ENCODE measurements at places on chromosomes 12 and 14. TPM values are rescaled to one million over a fixed set of nuclear protein-coding genes. Genes with fewer than 3 reads are reported as not detected.

DNA sequence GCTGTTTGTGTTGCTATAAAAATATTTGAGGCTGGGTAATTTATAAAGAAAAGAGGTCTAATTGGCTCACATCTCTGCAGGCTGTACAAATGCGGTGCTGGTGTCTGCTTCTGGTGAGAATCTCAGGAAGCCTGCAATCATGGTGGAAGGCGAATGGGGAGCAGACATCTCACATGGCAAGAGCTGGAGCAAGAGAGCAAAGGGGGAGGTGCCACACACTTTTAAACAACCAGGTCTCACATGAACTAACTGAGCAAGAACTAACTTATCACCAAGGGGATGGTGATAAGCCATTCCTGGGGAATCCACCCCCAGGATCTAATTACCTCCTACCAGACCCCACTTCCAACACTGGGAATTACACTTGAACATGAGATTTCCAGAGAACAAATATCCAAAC is 300.7 kb upstream of the MDGA2 start:
- no peak for DNase-seq
- H3K4me1 ChIP-seq: no peaks in the 10 kb centered on the region
- no peak overlapping the region for H3K27ac ChIP-seq
- H3K36me3 ChIP-seq: no peaks in the 10 kb centered on the region
- no peak overlapping the region for H3K4me3 ChIP-seq

GRCh38 chr14:104972301-104973134 is 5.7 kb downstream of the AHNAK2 start:
- DNase-seq: peak; percentile 13
- no peaks in the 10 kb centered on the region for H3K36me3 ChIP-seq
- H3K4me3 ChIP-seq: no peak overlapping the region

DNA sequence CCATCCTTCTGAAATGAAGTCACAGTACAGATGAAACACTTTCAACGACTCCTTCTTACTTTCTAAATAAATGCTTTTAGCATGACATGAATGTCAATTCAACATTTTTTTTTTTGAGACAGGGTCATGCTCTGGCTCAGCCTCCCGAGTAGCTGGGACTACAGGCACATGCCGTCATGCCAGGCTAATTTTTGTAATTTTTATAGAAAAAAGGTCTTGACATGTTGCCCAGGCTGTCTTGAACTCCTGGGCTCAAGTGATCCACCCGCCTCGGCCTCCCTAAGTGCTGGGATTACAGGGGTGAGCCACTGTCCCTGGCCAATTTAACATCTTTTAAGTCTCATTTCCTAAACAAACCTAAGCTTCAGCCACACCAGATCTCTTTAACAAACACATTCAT is 16.4 kb downstream of the GALNT6 start:
- H3K27ac ChIP-seq: no peak overlapping the region
- H3K27me3 ChIP-seq: no peaks in the 10 kb centered on the region
- H3K4me3 ChIP-seq: no peak overlapping the region
- peaks cover 29% of the 10 kb centered on the region for H3K4me1 ChIP-seq
- DNase-seq: no peak

- H3K27ac ChIP-seq: no peak overlapping the region
- no peaks in the 10 kb centered on the region for H3K36me3 ChIP-seq
- DNase-seq: no peak
- H3K4me3 ChIP-seq: no peak overlapping the region
- no peaks in the 10 kb centered on the region for H3K27me3 ChIP-seq
Measured at GRCh38 chr14:77794357-77794756, 5.6 kb upstream of the ADCK1 start.

DNA sequence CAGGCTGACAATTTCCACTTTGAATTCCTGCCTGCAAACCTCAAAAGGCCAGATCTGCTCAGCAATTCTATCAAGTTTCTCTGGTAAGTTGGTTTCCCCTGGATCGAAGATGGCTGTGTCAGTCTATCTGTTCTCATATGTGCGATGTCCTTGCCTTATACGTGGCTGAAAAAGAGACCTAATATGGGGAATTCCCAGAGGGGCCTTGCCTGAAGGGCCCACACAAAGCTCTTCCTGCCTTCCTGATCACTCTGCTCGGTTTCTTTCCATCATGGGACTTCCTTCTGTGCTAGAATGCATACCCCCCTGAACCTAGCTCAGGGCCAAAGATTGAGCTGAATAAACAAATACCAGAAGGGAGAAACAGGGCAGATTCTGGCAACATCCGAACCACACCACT is 13.2 kb downstream of the TCL1B start:
- no peaks in the 10 kb centered on the region for H3K36me3 ChIP-seq
- peak; percentile 66 for DNase-seq
- H3K4me3 ChIP-seq: no peak overlapping the region
- no peaks in the 10 kb centered on the region for H3K27me3 ChIP-seq
- peaks cover 93% of the 10 kb centered on the region for H3K4me1 ChIP-seq

DNA sequence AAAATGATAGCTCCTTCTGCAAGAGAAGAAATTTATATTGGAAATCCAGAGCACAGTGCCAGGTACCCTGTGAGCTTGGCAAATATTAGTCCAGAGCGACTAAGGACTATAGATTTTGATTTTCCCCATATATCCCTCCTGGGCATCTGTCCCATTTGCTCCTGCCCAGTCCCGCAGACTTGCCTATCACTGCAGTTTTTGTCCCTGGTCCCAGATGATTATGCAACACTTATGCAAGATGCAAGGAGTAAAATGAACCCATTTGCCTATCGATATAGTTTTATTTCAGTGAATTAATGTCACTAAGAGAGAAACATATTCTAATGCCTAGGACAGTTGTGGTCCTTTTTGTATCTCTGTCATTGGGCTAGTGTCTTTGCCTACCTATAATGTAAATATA is 215.9 kb upstream of the BMP4 start:
- H3K4me3 ChIP-seq: no peak overlapping the region
- H3K36me3 ChIP-seq: no peaks in the 10 kb centered on the region
- no peaks in the 10 kb centered on the region for H3K4me1 ChIP-seq
- H3K27ac ChIP-seq: no peak overlapping the region

GPR132 gene
- polyA plus RNA-seq: 38.6 TPM

SIX6 gene
- not detected for polyA plus RNA-seq

TOMM20L gene
- not detected for polyA plus RNA-seq

PIWIL1 gene
- polyA plus RNA-seq: not detected

ZDHHC22 gene
- not detected for polyA plus RNA-seq

- no peaks in the 10 kb centered on the region for H3K27me3 ChIP-seq
- no peak overlapping the region for H3K4me3 ChIP-seq
- no peaks in the 10 kb centered on the region for H3K4me1 ChIP-seq
- DNase-seq: no peak
- H3K36me3 ChIP-seq: no peaks in the 10 kb centered on the region
- no peak overlapping the region for H3K27ac ChIP-seq
Measured at GRCh38 chr12:131908092-131909080, 14.0 kb downstream of the ULK1 start.

BATF gene
- polyA plus RNA-seq: 12.8 TPM

PLBD1 gene
- polyA plus RNA-seq: 1.6 TPM

- no peak overlapping the region for H3K27ac ChIP-seq
- H3K4me3 ChIP-seq: no peak overlapping the region
- peaks cover 70% of the 10 kb centered on the region for H3K4me1 ChIP-seq
- no peaks in the 10 kb centered on the region for H3K27me3 ChIP-seq
Measured at GRCh38 chr12:1927051-1927680, 8.7 kb upstream of the CACNA2D4 start.

GRCh38 chr12:106073179-106073578 is 65.6 kb downstream of the NUAK1 start:
- no peaks in the 10 kb centered on the region for H3K4me1 ChIP-seq
- H3K4me3 ChIP-seq: no peak overlapping the region
- peaks cover 4% of the 10 kb centered on the region for H3K27me3 ChIP-seq
- no peaks in the 10 kb centered on the region for H3K36me3 ChIP-seq

DNA sequence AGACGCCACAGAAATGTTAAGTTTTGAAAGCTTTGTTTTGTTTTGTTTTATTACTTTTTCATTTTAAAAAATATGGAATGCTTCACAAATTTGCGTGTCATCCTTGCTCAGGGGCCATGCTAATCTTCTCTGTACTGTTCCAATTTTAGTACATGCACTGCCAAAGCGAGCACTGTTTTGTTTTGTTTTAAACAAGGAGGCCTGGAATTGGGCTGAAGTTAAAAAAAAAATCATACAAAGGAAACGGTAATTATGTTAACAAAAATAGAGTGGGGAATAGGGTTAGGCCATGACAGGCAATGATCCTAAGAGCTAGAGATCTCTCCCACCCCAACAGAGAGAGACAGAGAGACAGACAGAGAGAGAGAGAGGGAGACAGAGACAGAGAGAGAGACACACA is 57.0 kb downstream of the ZFP36L1 start:
- no peak overlapping the region for H3K4me3 ChIP-seq
- H3K27me3 ChIP-seq: no peaks in the 10 kb centered on the region
- DNase-seq: no peak
- H3K36me3 ChIP-seq: no peaks in the 10 kb centered on the region
- peaks cover 34% of the 10 kb centered on the region for H3K4me1 ChIP-seq

DNA sequence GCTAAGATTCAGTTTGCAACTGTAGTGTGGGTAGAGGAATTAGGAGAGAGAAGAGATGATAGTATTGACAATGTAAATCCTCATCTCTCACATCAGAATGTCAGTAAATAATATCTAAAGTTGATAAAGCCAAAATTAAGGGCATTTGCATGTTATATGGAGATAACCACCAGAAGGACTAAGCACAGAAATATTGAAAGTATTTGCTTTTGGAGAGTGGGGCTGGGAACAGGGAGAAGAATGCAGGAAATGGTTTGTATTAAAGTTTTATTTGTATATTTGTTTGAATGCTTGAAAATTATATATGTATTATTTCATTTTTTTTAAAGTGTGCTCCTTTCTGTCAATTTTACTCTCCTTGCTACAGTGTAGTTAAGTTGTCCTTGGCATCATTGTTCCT is 491.4 kb downstream of the APAF1 start:
- H3K36me3 ChIP-seq: no peaks in the 10 kb centered on the region
- H3K27ac ChIP-seq: no peak overlapping the region
- H3K27me3 ChIP-seq: no peaks in the 10 kb centered on the region
- H3K4me3 ChIP-seq: no peak overlapping the region
- H3K4me1 ChIP-seq: no peaks in the 10 kb centered on the region

DNA sequence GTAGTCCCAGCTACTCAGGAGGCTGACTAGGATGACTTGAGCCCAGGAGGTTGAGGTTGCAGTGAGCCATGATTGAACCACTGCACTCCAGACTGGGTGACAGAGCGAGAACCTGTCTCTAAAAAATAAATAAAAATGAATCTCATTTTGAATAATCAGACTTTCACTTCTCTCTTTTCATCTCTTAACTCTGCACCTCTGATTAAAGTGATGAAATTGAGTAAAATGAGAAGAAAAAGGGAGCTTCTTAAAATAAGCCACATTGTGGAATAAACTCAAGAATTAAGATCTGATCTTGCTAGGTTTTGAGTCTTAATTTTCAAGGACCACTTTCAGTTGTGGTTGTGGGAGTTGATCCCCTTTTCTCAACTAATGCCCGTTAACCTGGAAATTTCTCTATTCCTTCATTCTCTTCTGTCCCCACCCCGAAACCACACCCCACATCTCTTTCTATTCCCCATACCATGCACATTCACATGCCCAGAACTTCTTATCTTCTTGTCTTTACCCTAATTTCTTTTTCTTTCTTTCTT is 70.9 kb upstream of the ETV6 start:
- no peak overlapping the region for H3K27ac ChIP-seq
- no peak overlapping the region for H3K4me3 ChIP-seq
- peaks cover 11% of the 10 kb centered on the region for H3K4me1 ChIP-seq
- no peaks in the 10 kb centered on the region for H3K36me3 ChIP-seq

GRCh38 chr12:120367924-120368788 is 808 bp downstream of the MSI1 start:
- DNase-seq: peak; percentile 34
- H3K36me3 ChIP-seq: no peaks in the 10 kb centered on the region
- peaks cover 77% of the 10 kb centered on the region for H3K27me3 ChIP-seq
- peaks cover 8% of the 10 kb centered on the region for H3K4me1 ChIP-seq

DNA sequence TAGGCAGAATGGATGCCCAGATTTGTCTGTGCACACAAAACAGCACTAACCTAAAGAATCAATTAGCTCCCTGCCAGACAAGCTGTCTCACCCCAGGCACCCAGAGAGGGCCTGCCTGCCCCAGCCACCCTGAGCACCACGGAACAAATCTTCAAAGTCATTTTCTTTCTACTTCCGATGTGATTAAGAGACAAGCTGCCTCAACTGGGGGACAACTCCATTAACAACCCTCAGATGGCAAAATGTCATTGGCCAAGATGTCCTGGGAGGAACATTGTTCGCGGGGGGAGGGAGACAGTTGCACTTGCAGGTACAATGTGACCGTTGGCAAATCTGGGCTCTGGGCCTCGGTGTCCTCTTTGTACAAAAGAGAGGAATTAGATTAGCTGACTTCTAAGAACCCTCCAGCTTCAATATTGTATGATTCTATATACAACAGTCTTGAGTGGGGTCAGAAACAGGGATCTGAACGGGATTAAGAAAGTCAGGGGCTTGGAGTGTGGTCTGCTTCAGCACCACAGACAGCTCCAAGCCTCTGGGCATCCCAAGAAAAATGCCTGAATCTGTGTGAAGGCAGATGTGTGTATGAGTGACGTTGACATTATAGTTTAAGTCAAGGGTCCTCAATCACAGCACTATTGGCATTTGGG is 42.8 kb upstream of the CMKLR1 start:
- no peak overlapping the region for H3K4me3 ChIP-seq
- no peaks in the 10 kb centered on the region for H3K4me1 ChIP-seq
- H3K36me3 ChIP-seq: no peaks in the 10 kb centered on the region
- no peaks in the 10 kb centered on the region for H3K27me3 ChIP-seq
- DNase-seq: no peak
- H3K27ac ChIP-seq: no peak overlapping the region

- no peaks in the 10 kb centered on the region for H3K27me3 ChIP-seq
- H3K27ac ChIP-seq: no peak overlapping the region
- no peak for DNase-seq
Measured at GRCh38 chr12:121814429-121815119, 10.8 kb downstream of the SETD1B start.

C12orf54 gene
- polyA plus RNA-seq: not detected

DNA sequence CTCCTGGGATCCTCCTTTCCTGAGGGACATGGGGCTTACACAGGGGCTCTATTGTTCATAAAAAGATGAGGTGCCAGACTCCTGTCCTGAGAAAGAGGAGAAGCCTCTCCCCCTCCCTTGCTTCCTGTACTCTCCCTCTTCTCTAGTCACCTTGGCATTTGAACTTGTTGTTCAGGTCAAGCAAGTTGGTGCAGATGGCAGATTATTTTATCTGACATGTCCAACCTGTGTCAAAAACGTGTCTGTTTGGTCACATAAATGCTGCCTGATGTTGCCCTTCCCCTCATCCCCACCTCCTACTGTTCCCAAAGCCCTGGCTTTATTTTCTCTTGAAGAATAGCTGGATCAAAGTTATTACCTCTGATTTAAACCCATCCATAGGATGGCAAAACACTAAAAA is 154.8 kb downstream of the TMX1 start:
- no peaks in the 10 kb centered on the region for H3K4me1 ChIP-seq
- H3K27ac ChIP-seq: no peak overlapping the region
- H3K4me3 ChIP-seq: no peak overlapping the region
- no peaks in the 10 kb centered on the region for H3K36me3 ChIP-seq

- H3K36me3 ChIP-seq: no peaks in the 10 kb centered on the region
- no peaks in the 10 kb centered on the region for H3K4me1 ChIP-seq
- H3K27ac ChIP-seq: no peak overlapping the region
- no peak for DNase-seq
- H3K4me3 ChIP-seq: no peak overlapping the region
Measured at GRCh38 chr12:132130690-132131089, 13.4 kb downstream of the DDX51 start.

GRCh38 chr12:5184186-5184585 is 140.5 kb downstream of the KCNA5 start:
- no peaks in the 10 kb centered on the region for H3K4me1 ChIP-seq
- H3K27me3 ChIP-seq: peaks cover 6% of the 10 kb centered on the region
- no peaks in the 10 kb centered on the region for H3K36me3 ChIP-seq
- DNase-seq: no peak
- no peak overlapping the region for H3K27ac ChIP-seq
- no peak overlapping the region for H3K4me3 ChIP-seq

SRRM4 gene
- not detected for polyA plus RNA-seq

IFNG-AS1 gene
- polyA plus RNA-seq: 5.5 TPM

Measured in B cell (primary cell).